ENCODE measurements at places on chromosomes 4 and X.

GRCh38 chrX:102712981-102713625 is 855 bp downstream of the GPRASP2 start:
- no peak for DNase-seq

- DNase-seq = no peak
Measured at GRCh38 chrX:65994519-65995506, 45.1 kb downstream of the VSIG4 start.

DNA sequence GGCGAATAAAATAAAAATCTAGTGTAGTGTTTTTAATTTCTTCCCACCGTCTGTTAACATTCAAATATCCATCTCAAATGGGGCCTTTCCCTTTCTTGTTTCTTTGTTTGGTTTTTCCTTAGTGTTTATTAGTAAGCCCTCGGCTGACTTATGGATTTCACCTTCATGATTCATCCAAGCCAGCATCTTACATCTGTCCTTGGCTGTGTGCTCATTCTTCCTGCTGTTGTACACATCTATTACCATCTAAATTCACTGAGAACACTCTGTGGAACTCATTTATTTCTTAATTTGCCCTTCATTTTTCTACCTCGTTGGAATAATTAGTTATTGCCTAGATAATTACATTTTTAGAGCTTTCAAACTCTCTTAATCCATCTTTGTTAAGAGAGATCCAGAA is 84.9 kb downstream of the SPCS3 start:
- peak; percentile 10 for DNase-seq

GRCh38 chrX:71612256-71612655 is 6.1 kb downstream of the CXCR3 start:
- DNase-seq = no peak

GRCh38 chrX:10932842-10933440 is 178.2 kb upstream of the HCCS start:
- no peak for DNase-seq

GRCh38 chr4:57068237-57068981 is 41.8 kb downstream of the IGFBP7 start:
- no peak for DNase-seq

DNA sequence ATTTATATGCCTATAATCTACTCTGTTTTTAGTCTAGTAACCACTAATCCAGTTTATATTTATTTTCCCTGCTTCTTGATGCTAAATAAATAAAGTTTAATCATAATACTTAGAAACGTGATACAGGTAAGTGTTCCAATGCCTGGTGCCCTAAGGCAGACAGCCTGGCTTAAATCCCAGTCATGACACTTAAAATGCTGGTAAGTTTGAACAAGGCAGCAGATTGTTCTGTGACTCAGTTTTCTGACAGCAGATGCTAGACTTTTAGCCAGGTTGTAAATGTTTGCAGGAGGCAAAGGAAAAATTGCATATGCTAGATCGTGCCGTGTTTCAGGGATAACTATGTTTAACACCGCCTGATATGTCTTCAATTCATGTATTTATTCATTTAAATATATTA is 2661.6 kb downstream of the PCDH7 start:
- no peak for DNase-seq

DNA sequence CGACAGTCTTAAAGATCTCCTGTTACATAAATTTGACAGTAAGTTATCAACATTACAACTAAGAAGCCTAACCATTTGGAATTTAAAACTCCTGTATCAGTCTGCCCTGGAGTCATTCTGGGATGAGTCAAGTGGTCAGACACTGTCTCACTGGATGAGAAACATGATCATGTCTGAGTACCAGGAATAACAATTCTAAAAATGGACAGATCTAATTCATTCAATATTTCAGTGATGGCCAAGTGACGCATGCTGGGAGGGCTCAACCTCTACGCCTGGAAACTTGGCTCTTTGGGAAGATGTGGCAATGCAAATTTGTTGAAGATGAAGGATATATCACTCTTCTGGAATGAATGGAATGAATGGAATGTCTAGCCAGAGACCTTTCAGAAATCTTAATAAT is 1427.2 kb downstream of the STIM2 start:
- DNase-seq = peak; percentile 69

- DNase-seq = no peak
Measured at GRCh38 chrX:4315891-4316290, 602.4 kb upstream of the PRKX start.

- DNase-seq = no peak
Measured at GRCh38 chr4:81040012-81040659, 9.6 kb downstream of the BMP3 start.

DNA sequence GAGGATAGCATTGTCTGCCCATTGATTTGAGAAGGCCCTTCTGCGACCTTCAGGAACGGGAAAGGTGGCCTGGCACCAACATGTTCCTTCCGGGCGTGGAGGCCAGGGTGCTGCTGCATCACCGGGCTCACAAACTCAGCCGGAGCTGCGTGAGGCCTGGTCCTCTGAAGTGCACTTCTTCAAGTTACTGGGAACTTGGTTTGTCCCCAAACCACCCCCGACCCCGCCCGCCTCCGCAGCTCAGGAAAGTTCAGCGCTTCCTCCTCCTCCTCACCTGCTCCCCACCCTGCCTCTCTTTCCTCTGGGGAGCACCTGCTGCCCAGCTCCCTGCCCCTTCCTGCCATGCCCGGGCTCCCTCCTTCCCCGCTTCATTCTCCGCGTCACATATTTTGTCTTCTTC is 116.0 kb upstream of the LRPAP1 start:
- DNase-seq = no peak

- DNase-seq = peak; percentile 6
Measured at GRCh38 chrX:29318012-29318411, 730.8 kb downstream of the IL1RAPL1 start.

DNA sequence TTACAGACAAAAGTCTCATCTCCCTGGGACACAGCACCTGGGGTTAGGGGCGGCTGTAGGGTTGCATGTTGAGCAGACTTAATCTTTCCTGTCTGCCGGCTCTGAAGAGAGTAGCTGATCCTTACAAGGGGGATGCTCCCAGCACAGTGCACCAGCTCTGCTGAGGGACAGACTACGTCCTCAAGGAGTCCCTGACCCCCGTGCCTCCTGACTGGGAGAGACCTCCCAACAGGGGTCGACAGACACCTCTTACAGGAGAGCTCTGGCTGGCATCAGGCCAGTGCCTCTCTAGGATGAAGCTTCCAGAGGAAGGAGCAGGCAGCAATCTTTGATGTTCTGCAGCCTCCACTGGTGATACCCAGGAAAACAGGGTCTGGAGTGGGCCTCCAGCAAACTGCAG is 506.0 kb upstream of the FMR1 start:
- no peak for DNase-seq

GRCh38 chr4:107640197-107640596 is 79.8 kb downstream of the PAPSS1 start:
- DNase-seq = no peak

DNA sequence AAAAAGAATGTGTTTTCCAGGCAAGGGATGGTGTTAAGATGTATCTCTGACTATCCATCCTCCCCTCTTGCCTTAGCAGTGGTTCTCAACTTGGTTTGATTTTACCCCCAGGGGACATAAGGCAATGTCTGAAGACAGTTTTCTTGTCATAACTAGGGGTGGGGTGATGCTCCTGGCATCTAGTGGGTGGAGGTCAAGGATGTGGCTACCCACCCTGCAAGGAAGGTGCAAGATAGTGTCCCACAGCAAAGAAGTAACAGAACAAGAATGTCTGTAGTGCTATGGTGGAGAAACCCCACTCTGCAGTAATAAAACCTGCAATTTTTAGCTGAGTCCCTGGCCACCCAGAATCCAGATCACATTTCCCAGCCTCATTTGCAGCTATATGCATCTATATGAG is 81.2 kb upstream of the TBL1X start:
- no peak for DNase-seq

DNA sequence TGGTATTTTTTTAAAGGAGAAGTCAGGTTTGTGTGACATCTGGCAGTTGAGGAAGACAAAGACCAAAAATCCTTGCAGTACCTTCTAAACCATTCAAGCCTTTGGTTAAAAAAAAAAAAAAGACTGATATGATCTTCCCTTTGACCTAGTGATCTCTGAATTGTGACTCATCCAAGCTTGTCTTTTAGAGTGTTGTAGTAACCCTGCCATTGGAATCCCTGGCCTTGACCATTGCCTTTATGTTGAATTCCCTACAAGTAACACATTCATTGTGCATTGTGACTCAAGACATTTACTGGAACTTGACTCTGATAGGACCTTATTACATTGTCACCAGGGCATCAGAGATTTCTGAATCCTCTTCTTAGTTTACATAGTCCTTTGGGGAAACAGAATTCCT is 1469.0 kb downstream of the TECRL start:
- no peak for DNase-seq

GRCh38 chr4:182840108-182840507 is 77.1 kb downstream of the DCTD start:
- no peak for DNase-seq

DNA sequence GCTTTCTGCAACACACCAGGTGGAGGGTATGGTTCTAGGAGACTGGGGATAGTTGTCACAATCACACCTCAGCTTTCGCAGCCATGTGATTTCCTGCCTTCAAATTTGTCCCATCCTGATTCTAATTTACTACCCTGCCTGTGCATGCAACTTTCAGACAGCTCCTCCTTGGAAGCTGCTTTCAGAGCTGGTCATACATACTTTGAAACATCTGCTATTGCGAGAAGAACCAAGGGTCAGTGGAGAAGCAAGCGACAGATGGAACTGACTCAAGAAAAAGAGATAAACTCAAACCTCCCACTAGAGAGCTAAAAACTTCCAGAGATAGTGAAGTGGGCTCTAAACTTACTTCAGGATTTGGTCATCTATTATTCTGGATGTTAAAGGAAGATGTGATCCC is 381.7 kb upstream of the FGF13 start:
- no peak for DNase-seq

DNA sequence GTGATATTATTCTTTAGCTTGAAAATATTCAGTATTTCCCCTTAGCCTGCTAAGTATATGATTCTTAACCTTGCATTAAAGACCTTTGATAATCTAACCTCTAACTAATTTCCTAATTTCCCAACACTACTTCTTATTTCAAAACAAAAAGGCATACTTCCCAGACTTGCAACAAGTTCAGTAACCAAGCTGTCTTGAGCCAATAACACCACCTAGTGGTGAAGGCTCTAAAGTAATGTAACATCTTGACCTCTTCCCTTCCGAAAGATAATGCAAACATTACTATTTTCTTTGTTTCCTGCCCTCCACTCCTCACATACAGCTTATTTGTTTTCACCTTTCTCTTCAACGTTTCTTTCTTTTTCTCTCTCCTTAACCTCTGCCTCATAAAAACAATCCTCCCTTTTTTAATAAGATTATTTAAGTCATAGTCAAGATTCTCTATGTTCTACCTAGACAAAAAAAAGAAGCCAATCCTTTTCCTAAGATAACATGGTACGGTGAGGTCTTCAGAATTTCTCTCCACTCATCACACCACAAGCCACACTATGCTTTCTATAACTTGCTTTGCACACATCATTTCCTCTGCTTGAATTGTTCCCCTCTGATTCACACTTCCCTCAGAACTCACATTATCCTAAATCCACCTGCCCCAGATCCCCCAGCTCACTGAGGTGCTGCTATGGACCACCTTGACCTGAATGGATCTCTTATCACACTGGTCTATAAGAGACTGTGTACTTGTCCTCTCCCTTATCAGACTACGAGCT is 3.5 kb downstream of the FAT1 start:
- no peak for DNase-seq

- no peak for DNase-seq
Measured at GRCh38 chrX:100905620-100906019, 23.1 kb downstream of the XKRX start.

GRCh38 chr4:88533937-88534750 is 10.6 kb upstream of the PYURF start:
- DNase-seq = no peak

- DNase-seq = no peak
Measured at GRCh38 chr4:24513718-24514117, 70.6 kb downstream of the DHX15 start.

GRCh38 chr4:15006416-15007024 is 4.2 kb downstream of the CPEB2 start:
- DNase-seq = no peak

DNA sequence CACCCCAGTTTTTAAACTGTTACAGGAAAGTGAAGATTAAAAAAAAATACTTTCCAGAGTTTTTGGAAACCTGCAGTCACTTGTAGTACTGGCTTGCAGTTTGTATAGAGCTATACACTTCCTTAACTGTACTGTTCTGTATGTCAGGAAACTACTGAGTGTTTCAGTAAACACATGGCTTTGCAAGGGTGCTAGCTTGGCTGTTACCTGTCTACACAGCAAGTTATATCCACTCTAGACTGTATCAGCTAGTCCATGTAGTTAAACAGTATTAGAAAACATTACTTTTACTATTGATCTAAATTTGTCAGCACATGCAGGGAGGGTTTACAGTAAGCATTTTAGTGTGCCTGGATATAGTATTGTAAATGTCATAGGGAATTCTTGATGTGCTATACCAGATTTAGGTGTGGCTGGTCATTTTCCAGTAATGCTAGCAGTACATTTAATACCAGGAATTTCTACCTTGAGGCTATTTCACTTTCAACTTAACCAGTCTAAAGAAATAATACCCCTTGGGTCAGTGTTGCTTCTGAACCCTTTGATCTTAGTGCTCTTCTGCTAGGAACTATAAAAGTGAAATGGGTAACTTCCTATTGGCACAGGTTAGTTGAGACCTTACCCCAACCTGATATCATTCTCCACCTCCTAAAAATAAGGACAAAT is 192.3 kb upstream of the ANKRD50 start:
- no peak for DNase-seq

- no peak for DNase-seq
Measured at GRCh38 chrX:99242001-99242400, 1168.1 kb downstream of the PCDH19 start.

DNA sequence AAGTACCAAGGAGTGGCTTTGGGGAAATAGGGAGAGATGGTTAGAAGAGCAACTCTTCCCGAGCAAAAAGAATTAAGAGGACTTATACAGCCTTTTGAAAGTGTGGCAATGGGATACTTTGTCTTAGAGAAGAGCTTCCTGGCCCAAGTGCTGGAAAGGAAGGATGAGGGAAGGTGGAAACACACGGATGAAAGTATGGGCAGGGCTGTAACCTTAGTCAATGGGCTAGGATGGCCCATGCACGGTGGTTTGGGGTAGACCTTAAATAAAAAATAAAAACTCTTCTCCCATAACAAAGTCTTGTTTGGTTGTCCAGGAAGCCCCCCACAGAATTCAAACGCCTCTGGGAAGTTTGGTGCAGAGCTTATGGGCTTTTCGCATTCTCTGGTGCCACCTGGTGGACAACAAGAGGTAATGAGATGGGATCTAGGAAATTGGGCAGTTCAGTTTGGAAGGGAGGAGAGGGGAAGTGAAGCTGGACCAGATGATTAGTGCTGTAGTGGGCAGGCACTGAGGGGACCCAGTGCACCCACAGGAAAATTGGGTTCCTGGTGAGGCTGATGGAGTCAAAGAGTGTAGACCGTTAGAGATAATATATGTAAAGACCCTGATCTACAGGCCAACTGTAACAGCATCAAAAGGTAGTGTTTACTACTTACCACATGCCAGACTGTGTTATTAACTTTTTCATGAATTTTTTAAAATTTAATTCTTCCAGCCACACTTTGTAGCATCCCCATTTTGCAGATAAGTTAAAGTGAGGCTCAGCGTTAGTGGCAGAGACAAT is 13.8 kb upstream of the ENOX2 start:
- DNase-seq = no peak

- no peak for DNase-seq
Measured at GRCh38 chrX:150544222-150544787, 24.1 kb upstream of the MTM1 start.

- DNase-seq = no peak
Measured at GRCh38 chrX:1487401-1487800, 34.7 kb upstream of the ASMTL start.

GRCh38 chr4:113636877-113637276 is 124.7 kb downstream of the CAMK2D start:
- peak; percentile 43 for DNase-seq

All from HTR-8/SVneo (cell line).